ENCODE measurements at places on chromosomes 1 and 21.

DNA sequence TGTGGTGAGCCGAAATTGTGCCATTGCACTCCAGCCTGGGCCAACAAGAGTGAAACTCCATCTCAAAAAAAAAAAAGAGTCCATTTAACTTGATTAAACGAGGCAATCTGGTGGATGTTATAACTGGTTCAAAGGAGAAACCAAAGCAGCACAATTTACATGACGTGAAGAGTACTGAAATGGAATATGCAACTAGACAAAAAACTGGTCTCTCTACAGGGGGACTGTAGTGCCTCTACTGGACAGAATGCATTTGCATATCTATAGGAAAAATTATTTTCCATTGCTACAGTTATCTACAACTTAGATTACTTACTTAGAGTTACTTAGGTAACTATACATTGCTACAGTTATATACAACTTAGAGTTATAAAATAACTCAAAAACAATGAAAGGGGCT, 2.7 kb upstream of the CAPN2 start:
- no peak for DNase-seq

- DNase-seq, result no peak
Measured at GRCh38 chr1:69077633-69078032, 490.1 kb upstream of the LRRC7 start.

GRCh38 chr1:214280386-214281020, 456 bp upstream of the SMYD2 start:
- peak; percentile 37 for DNase-seq

- DNase-seq, result no peak
Measured at GRCh38 chr1:4165686-4166300, 265.7 kb upstream of the C1orf174 start.

DNA sequence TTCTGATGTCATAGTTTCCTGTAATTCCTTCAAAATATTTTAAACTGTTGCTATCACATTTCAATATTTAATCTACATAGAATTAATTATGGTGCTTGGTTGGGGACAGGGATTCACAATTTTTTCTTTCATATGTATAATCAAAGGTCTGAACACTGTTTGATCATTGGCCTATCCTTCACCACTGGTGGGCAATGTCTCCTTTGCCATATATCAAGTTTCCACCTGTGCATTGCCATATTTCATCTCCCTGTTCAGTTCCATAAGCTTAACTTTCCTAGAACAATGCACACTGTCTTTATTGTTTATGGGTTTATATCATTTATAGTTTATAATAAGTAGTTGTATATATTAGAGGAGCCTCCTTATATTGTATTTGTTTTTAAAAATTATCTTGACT, 374.9 kb upstream of the PTBP2 start:
- DNase-seq, result no peak

DNA sequence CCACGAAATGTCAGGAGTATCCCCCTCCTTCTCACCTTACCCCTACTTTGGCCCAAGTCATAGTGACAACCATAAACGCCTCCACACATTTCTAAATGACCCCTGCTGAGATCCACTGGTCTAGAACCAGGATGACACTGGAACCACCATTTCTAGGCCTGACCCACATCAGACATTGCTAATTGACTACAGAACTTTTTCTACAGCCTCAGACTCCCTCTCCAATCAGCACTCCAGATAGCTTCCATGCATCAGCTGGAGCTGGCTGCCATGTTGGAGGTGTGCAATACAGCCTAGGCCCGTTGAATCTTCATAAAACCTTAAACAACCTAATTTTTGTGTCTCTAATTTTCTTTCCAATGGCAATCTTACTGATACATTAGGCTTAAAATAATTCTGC, 18.6 kb downstream of the TCEA3 start:
- DNase-seq, result no peak

DNA sequence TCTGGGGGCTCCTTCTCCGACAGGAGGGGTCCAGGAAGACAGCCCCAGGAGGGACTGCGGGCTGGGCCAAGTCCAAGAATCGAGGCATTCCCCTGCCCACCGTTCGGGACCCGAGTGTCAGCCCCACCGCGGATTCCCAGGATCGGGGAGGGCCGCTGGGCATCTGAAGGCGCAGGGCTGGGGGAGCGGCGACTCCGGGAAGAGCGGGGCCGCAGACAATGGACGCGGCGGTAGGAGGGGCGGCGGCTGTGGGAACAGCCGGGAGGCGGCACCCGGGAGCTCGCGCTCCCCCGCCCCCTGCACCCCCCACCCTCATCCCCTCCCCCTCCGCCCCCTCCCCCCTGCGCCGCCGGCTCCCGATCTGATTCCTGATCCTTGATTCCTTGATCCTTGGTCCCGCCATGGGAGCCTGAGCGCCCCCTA, at the start of gene VANGL2:
VANGL2 (plus strand) TSS at position 342 of the 423 bp plus-strand sequence. CDS start 15,274 bp downstream, outside the sequence.
- no peak for DNase-seq

GRCh38 chr1:244384066-244384465, 67.6 kb downstream of the ADSS2 start:
- DNase-seq, result no peak

DNA sequence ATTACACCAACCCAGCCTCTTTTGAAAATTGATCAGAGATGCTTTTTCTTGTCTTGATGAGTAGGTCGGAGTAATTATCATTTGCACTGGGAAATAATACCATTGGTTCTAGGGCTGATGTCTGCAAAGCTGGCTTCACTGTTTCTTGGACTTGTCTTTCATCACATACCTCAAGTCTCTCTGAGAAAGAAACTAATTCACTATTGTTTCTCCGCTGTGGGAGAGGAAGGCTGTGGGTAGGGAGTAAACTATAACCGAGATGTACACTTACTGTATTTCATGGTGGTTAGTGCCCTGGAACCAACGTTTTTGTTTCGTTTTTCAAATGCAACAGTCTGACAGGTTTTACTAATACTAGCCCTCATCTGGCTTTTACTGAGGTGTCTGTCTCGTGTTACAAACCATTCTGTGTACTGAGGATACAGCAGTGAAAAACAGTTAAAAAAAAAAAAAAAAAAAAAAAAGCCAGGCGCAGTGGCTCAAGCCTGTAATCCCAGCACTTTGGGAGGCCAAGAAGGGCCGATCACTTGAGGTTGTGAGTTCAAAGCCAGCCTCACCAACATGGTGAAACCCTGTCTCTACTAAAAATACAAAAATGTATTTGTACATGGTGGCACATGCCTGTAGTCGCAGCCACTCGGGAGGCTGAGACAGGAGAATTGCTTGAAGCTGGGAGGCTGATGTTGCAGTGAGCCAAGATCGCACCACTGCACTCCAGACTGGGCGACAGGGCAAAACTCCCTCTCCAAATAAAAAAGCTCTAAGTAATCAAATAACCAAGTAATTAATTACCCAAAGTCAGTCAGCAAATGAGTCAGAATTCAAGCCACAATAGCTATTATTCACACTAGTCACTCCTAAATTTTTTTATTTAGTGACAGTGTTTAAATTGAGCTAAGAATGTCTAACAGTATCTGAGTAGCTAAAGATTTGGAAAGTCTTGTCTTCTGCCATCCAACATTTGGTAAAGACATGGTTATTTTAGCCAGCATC, 23.3 kb downstream of the TOMM20 start:
- DNase-seq, result no peak

DNA sequence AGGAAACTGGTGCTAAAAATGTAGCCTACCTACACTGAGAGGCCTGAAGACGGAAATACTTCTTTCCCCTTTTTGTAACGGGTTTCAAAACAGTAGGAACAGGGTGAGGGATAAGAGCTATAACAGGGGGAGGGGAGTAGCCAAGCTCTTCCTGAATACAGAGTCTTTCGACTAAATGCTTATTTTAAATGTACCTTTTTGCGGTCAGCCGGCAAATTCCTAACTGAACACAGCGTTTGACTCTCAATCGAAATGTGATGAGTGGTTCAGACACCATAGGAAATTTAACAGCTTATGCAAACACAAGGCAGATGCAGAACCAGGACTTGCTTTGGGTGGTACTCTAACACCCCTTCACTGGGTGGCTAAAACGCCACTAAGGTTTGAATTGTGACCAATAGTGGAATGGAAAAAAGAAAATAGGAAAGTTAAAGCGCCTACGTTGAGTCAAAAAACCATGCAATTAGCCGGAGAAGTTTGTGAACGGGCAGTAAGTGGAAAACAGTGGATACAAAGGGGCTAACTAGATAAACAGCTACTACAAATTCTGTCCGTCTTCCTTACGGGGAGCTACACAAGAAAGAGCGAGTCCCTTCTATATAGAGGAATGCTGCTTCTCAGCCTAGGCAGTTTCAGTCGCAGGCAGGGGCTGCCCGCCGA, 1.7 kb downstream of the EGLN1 start:
- DNase-seq, result no peak

DNA sequence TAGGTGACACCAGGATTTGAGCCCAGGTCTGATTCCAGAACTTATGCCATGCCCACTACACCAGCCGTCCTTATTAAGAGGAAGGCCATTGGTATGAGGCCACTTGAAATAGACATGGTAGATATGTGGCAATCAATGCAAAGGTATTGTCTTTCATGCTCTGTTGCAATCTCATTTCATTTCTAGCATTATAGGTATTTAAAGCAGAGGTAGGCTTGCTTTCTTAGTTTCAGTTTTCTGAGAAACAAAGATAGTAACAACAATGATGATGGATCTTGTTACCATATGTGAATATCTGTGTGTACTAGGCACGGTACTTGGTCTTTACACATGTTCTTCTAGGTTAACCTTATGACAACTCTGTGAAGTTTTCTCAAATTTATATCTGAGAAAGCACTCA, 113.1 kb downstream of the FGGY start:
- DNase-seq, result no peak

GRCh38 chr1:18932387-18932786, 24.1 kb downstream of the IFFO2 start:
- no peak for DNase-seq

GRCh38 chr1:175554586-175554985, 188.8 kb downstream of the TNR start:
- no peak for DNase-seq

DNA sequence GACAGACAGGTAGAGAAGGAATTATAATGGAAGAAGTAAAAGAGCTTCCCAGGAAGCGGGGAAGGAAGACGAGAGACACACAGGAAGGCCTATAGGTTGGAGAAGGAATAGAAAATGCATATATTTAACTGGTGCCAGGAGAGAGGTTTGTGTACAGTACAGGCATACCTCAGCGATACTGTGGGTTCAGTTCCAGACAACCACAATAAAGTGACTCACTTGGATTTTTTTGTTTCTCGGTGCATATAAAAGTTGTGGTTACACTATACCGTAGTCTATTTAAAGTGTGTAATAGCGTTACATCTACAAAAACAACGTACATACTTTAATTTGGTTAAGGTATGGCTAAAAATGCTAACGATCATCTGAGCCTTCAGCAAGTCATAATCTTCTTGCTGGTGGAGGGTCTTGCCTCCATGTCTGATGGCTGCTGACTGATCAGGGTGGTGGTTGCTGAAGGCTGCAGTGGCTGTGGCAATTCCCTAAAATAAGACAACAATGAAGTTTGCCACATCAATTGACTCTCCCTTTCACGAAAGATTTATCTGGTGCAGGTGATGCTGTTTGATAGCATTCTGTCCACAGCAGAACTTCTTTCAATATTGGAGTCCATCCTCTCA, 16.0 kb downstream of the YARS1 start:
- DNase-seq, result no peak

DNA sequence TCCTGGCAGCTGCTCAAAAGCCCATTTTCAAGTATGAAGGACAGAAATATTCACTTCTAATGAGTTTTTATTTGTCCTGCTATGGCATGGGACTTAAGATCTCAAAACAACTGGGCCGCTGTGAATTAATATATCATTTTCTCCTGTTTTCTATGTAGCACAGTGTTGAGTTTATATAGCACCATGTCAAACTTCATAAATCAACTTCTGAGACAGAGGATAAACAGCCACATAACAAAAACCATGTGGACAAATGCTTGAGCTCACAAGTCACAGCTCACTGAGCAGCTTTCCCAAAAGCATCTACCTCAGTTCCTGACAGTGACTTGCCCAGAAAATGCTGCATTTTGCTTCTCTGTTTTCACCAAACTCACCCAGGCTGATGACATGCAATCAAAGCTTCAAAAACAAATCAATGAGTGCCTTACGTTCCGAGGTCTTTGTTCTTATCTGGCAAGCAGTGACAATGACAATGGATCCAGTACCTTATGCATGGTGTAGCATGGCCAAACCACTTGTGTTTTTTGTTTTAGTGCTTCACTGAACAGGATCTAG, 722.6 kb downstream of the LRRIQ3 start:
- no peak for DNase-seq

- no peak for DNase-seq
Measured at GRCh38 chr1:89904219-89904980, 83.6 kb downstream of the LRRC8D start.

- DNase-seq, result no peak
Measured at GRCh38 chr1:234605399-234605982, 4.5 kb downstream of the IRF2BP2 start.

- no peak for DNase-seq
Measured at GRCh38 chr1:78340006-78340405, 150.8 kb upstream of the PTGFR start.

DNA sequence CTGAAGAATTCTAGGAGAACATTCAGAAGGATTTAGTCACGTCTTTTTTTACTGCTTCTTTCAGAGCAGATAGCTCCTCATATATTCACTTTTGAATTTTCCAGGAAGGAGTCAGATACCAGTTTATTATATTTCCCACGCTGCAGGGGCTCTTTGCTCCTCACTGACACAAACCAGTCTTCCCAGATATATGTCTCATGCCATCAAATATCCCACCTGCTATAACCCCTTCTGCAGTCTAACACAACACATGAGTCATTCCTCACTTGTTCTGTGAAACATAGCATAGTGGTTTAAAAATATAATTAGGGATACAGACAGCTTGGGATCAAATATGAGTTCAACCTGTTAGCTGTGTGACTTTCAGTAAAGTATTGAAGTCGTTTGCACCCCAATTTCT, 251.7 kb upstream of the DPYD start:
- no peak for DNase-seq

GRCh38 chr1:49694251-49694827, 329.4 kb downstream of the AGBL4 start:
- no peak for DNase-seq

DNA sequence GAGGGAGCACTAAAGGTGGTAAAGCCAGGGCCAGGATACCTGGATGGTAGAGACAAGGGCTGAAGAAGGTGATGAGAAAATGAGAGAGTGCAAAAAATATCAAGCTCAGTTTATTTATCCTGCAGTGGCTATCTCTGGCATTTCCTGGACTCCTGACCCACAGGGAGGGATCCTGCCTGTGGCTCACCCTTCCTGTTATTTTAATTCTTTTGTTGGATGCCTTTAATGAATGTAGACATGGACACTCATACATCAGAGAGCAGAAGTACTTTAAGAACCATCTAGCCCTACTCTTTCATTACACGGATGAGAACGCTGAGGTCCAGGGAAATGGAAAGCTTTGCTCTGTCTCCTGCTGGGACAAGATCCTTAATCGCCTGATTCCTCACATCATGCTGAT, 20.6 kb downstream of the JUN start:
- DNase-seq, result no peak

DNA sequence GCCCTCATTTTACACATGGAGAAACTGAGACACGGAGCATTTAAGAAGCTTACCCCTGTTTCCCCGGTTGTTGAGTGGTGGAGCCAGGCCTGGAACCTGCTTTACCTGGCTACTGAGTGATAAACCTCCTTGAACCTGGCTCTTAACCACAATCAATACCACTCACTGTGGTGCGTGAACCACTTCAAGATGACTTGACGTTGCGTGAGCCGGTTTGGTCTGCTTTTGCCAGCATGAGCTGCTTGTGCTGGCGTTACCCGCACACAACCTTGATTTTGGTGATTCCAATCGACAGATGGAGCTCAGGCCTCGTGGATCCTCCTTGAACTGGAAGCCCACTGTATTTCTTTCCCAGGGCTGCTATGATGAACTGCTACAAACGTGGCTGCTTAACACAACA, 6.1 kb upstream of the TINAGL1 start:
- no peak for DNase-seq

GRCh38 chr1:242199776-242200458, 201.0 kb upstream of the MAP1LC3C start:
- no peak for DNase-seq
